ENCODE measurements at places on chromosomes 1 and 21.

DNA sequence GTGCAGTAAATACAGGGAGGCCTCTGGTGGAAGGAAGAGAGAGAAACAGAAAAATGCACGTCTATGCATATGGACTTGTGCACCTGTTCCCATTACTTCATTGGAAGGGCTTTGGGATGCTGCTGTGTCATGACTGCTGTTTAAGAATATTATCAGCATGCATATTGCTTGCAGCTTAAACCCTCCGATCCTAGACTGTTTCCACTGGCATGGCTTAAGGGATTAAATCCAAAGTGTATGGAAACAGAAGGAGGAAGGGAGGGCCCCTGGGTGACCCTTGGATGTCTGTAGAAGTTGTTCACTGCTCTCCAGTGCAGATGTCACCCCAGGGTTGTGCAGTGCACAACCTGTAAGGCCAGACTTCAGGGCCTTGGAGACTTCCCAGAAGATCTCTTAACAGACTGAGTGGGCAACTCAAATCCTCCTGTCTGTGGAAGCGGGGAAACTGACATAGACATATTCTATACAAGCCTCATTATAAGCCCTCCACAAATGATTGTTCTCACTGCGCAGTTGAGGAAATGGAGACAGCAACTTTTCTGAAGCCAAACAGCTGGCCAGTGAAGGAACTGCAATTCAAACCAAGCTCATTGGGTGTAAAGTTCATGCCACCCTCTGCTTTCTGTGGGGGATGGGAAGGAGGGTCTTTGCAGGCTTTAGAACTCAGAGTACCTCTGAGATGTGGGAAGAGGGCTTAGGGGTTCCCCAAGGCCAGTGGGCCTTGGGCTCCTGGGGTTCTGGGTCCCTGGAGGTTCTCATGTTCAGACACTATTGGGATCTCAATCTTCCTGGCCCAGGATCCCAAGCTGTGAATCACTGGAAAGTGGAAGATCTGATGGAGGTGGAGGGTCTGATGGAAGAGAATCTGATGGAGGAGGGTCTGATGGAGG is 73.8 kb downstream of the UMODL1 start:
- no peak for DNase-seq

DNA sequence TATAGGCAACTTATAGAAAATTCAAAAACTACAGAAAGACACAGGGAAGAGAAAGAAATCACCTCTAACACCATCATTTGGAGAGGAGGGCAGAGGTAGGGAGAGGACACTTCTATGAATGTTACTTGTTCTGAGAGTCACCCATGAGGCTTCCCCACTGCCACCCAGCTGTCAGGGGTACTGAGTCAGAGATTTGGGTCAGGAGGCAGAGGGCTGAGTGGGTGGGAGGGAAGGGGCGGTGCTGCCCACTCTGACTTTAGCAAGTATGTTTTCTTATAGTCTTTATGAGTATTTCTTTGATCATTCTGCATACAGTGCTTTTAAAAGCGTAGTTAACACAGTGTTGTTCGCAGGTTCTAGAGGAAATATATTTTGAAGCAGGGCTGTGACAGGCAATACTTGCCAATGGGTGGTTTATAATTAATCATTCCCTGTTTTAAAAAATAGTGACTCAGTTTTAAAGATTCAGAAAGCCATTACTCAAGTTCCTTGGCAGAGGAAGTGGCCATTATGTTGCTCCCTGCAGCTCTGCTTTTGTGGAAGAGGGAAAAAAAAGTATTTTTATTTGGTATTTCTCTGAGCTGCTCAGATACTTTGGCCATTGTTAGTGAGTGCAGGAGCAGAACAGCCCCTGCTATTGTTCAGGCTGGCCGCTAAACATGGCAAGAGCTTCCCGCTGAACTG is 18.3 kb downstream of the IL6R start:
- peak; percentile 78 for DNase-seq

DNA sequence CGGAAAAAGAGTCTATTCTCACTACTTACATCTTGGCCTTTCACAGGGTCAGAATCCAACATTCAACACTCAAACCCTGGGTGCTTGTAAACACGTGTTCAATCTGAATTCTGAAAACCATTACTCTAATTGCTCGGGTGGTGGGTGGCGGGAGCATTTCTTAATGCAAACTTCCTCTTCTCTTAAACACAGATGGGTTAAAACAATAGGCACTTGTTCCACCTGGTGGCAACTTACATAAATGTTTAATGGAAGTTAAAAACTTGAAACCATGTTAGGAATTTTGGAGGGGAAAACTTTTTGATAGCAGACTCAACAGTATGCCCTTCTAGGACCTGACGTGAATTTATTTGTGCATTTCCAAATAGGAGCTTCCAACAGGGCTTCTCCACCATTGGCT is 23.4 kb upstream of the TDRD10 start:
- DNase-seq: no peak

DNA sequence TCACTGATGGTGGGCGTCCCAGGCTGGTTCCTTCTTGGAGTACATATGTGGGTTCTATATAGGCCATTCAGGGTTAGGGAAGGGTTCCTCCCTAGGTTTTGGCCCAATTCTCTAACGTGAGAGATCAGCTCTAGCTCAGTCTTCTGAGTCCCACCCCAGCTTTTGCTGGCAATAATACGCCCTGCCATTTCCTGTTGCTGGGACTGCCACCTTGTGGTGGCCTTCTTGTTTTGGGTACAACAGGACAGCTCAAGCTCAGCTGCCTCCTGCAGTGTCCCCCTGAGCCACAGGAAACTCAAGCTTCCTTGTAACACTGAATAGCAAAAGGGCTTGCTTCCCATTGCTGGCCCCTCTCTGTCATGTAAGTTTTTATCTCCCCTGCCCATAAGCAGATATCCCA is 77.8 kb downstream of the BACH1 start:
- peak; percentile 47 for DNase-seq

DNA sequence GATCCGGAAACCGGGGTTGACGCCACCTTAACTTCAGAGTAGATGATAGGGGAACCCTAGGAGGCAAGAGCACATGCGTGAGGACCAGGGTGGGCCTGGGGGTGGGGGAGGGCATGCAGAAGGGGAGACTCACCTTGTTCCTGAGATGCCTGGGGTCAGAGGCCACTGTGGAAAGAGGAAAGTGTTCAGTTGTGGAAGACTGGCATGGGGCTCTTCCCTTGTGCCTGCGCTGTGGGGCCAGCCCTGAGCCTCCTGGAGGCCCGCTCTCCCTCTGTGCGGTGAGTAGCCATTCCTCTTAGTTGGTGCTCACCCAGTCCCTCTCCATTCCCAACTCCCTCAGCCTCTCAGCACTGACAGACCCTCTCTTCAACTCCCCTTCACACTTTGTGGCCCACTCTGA is 36.6 kb downstream of the FCRL5 start:
- DNase-seq: no peak

GRCh38 chr1:51878308-51878615 is 265 bp downstream of the NRDC start:
- DNase-seq: no peak

DNA sequence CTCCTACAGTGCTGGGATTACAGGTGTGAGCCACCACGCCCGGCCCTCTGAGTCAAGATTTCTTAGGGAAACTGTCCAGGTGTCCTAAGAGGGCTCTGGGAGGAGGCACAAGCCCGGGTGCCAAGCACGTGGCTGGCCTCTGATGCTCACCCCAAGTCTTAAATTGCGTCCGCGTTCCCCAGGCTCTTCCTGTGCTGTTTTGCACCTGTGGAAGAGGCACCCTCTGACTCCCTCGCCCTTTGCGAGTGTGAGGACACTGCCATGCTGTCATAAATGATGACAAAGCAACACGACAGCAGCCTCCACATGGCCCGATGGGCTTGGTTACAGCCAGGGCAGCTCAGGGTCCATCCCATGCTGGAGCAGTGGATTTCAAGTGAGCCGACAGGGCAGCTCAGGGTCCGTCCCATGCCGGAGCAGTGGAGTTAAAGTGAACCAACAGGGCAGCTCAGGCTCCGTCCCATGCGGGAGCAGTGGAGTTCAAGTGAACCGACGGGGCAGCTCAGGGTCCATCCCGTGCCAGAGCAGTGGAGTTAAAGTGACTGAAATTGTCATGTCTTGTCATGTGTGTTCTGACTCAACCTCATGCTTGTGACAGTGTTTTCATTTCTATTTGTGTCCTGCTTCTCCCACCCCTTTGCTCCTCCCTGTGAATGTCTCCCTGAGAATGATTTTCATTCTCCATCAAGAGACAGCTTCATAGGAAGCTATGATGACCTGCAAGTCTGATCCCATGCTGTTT is 33.9 kb downstream of the PCNT start:
- DNase-seq: no peak

DNA sequence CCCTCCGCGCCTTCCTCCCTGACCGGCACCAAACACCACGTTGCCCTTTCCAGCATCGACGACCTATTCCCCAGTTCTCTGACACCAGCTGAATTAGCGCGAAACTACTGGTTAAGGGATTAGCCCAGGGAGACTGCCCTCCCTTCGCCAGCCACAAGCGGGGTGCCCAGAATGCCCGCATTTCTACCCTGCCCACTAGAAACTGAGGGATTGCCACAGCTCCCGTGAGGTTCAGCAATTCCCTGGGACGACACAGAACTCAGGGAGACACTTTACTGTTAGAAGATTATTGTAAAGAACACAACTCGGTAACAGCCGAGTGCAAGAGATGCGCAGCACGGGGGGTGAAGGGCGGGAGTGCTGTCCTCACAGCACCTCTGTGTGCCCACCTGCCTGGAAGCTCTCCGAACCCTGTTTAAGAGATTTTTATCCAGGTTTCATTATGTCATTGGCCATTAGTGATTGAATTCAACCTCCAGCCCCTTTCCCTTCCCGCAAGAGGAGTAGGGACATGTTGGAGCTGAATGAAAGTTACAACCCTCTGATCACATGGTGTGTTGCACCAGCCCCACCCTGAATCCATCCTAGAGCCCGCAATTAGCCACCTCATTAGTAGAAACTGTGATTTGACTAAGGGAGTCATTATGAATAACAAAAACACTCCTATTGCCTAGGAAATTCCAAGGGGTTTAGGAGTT is 15.8 kb upstream of the RIPPLY3 start:
- DNase-seq: no peak

DNA sequence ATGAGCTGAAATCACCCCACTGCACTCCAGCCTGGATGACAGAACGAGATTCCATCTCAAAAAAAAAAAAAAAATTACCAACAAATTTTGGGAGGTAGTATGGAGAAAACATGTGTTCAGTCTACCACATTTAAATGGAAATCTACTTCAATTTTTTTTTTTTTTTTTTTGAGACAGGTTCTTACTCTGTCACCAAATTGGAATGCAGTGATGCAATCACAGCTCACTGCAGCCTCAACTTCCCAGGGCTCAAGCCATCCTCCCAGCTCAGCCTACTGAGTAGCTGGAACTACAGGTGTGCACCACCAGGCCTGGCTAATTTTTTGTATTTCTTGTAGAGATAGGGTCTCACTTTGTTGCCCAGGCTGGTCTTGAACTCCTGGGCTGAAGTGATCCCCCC is 82.1 kb downstream of the GFI1 start:
- DNase-seq: no peak

DNA sequence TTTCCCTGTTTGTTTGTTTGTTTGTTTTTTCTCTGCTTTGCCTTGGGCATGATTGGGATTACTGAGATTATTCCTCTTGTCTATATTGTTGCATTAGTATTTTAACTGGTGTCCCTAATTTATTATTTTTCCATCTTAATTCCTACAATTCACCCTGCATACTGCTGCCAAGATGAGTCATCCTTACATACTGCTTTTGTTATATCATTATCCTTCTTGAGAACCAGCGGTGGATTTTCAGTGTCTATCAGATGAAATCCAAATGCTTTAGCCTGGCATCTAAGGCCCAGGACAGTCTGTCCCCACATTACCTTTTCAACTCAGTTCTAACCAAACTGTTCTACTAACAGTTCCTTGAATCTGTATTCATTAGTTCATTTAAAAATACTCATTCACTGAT is 101.7 kb downstream of the OLFML2B start:
- DNase-seq: no peak

GRCh38 chr1:11342621-11343032 is 69.6 kb downstream of the UBIAD1 start:
- DNase-seq: no peak

- peak; percentile 85 for DNase-seq
Measured at GRCh38 chr1:158112994-158113758, 67.5 kb upstream of the CD1D start.

- DNase-seq: no peak
Measured at GRCh38 chr1:110798691-110799256, 74.2 kb upstream of the CD53 start.

GRCh38 chr1:211501711-211502400 is 9.9 kb upstream of the RD3 start:
- no peak for DNase-seq

GRCh38 chr1:113871597-113872113 is at the start of gene PTPN22:
PTPN22 (minus strand) TSS chr1:113871712.
- peak; percentile 78 for DNase-seq

- no peak for DNase-seq
Measured at GRCh38 chr1:158833264-158833663, 2.1 kb downstream of the MNDA start.

All from AG20443 (cell line).